ENCODE measurements at places on chromosomes 2 and 18.

DNA sequence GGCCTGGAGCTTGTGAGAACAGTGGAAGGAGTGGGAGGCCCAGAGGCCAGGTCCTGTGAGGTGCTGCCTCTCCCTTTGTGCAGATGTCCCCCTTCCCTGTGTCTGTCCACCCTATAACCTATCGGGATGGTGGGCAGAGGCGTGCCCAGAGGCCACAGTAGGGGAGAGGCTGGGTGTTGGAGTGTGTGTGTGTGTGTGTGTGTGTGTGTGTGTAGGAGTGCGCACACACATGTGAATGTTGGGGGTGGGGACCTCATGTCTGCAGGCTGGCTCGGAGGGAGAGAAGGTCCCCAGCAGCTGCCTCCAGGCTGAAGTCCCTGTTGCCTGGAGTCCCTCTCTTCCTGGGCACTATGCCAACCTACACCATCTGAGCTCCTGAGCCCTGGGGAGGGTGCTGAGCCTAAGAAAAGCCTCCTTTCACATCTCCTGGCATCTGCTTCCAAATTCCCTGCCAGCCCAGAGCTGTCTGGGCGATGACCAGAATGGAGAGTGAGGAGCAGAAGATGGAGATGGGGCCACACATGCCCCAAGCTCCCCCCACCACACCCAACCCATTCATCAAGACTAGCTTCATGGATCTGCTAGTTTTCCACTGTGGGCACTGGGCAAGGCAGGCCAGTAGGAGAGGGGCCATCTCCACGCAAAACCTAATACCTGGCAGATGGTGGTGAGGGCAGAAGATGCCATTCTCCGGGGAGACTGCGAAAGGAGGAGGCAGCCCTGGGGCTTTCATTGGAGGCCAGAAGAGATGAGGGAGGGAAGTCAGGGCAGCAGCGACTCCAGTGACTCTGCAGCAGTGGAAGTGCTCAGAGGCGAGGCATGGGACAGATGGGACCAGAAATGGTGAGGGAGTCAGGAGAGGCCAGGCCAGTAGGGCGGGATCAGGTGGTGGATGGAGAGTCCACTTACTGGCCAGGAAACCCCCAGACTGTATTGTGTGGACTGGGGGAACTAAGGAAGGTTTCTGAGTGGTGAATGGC is 20.3 kb downstream of the KCNK3 start:
- no peak for DNase-seq

DNA sequence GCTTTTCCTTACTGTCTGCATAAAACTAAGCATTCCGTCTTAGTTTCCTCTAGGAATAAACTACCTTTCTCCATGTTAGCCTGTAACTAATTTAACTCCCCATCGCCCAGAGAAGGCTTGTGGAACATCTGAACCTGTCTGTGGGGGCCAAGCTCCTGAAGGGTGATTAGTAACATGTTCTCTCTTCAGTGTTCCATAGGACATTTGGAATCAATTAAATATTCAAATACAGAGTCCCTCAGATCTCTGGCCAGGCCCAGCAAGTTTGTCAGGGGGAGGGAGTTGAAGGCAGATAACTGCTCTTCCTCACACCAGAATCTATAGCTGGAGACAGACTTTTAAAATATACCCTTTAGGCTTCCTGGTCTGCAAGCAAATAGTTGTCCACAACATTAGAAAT is 8.8 kb downstream of the RDH14 start:
- DNase-seq = no peak

DNA sequence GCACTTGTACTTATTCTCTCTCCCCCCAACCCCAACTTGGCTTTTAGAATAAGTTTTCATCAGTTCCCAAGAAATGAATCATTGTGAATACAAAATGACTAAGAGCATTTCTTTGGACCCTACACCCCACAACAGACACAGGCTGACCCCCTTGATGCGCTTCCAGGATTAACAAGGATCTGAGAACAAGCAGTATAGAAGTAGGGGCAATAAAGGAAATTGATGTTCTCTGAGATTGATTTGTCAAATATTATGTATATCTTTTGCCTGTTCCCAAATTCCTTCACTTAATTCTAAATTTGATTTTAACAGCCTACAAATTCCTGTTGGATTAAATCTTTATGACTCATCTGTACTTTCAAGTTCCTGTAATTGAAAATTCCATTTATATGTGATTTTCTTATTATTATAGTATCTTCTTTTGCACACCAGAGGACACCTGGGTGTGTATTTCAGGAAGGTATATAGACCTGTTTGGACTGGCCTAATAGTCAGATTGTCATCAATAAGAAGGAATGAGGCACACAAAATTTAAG is 10.2 kb upstream of the PTPN4 start:
- DNase-seq = no peak

- DNase-seq = no peak
Measured at GRCh38 chr2:225379856-225380255, 19.7 kb upstream of the NYAP2 start.

- DNase-seq = no peak
Measured at GRCh38 chr2:42084231-42084671, 36.4 kb downstream of the PKDCC start.

GRCh38 chr2:69830045-69830905 is 815 bp downstream of the GMCL1 start:
- DNase-seq = peak; percentile 15

DNA sequence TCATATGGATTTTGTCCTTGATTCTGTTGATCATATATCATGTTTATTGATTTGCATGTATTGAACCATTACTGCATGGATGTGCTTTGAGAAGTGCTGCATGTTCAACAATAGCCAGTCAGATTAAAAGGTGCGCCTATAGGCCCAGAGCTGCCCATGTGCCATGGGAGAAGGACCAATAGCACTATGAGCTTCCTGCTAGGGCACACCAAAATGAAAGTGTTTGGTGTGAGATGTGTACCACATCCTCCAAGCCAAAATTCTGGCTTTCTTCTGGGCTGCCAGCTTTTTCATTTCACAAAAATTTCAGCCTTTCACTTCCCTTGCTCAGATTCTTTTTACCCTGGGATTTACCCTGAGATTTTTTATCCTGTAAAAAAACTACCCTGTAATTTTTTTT is 34.8 kb upstream of the MMADHC start:
- no peak for DNase-seq

- DNase-seq = no peak
Measured at GRCh38 chr18:58313491-58314032, 269.5 kb downstream of the NEDD4L start.

- DNase-seq = no peak
Measured at GRCh38 chr2:178933493-178933892, 116.4 kb downstream of the CCDC141 start.

All from progenitor cell of endocrine pancreas (in vitro differentiated cells).